ENCODE measurements at places on chromosomes 1 and 21. TPM values are rescaled to one million over a fixed set of nuclear protein-coding genes. Genes with fewer than 3 reads are reported as not detected.

WDR26 gene
- 81.7 TPM for total RNA-seq

ADAMTS1 gene
- total RNA-seq = 17.8 TPM

TMEM53 gene
- 7.2 TPM for total RNA-seq

ZBED6 gene
- total RNA-seq = 13.1 TPM

TMEM269 gene
- total RNA-seq = 0.44 TPM

C21orf58 gene
- 19.1 TPM for total RNA-seq

SLC45A1 gene
- total RNA-seq = 0.63 TPM

LCE3D gene
- total RNA-seq = not detected

CFAP107 gene
- not detected for total RNA-seq

KCNT2 gene
- total RNA-seq = 8.4 TPM

PRRX1 gene
- total RNA-seq = not detected

DNA sequence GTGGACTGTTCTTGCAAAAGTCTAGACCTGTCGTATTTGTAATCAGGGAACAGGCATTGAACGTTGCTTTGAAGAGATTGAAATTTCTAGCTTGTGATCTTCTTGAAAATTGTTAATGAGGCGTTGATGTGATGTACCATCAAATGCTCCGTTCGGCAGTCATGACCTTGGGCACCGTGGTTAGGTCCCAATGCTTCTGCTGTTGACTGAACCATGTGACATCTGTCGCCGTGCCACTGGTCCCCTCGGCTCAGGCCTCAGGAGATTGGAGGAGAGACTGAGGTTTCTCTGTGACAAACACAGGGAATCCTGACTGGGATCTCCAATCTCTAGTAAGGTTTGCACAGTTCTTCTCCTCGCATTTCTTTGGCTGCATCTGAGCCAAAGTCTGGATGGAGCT is 18.1 kb upstream of the KCNAB2 start:
- no peak overlapping the region for H3K4me3 ChIP-seq
- peaks cover 2% of the 10 kb centered on the region for H3K4me1 ChIP-seq
- no peaks in the 10 kb centered on the region for H3K27me3 ChIP-seq
- no peaks in the 10 kb centered on the region for H3K36me3 ChIP-seq

GRCh38 chr1:168227620-168228019 is 1.8 kb downstream of the SFT2D2 start:
- H3K4me1 ChIP-seq = no peaks in the 10 kb centered on the region
- H3K4me3 ChIP-seq = peak overlapping the region; percentile 84
- H3K27me3 ChIP-seq = peaks cover 2% of the 10 kb centered on the region
- peaks cover 16% of the 10 kb centered on the region for H3K36me3 ChIP-seq
- DNase-seq = no peak

- H3K4me1 ChIP-seq = no peaks in the 10 kb centered on the region
- no peaks in the 10 kb centered on the region for H3K27me3 ChIP-seq
- H3K4me3 ChIP-seq = no peak overlapping the region
- no peaks in the 10 kb centered on the region for H3K36me3 ChIP-seq
- no peak overlapping the region for H3K27ac ChIP-seq
These were observed 9.6 kb downstream of the GSTM2 start for GRCh38 chr1:109677459-109677858.

GRCh38 chr1:209354111-209354839 is 229.2 kb upstream of the CAMK1G start:
- no peak overlapping the region for H3K27ac ChIP-seq
- DNase-seq = peak; percentile 91
- no peak overlapping the region for H3K4me3 ChIP-seq
- no peaks in the 10 kb centered on the region for H3K27me3 ChIP-seq
- no peaks in the 10 kb centered on the region for H3K36me3 ChIP-seq

DNA sequence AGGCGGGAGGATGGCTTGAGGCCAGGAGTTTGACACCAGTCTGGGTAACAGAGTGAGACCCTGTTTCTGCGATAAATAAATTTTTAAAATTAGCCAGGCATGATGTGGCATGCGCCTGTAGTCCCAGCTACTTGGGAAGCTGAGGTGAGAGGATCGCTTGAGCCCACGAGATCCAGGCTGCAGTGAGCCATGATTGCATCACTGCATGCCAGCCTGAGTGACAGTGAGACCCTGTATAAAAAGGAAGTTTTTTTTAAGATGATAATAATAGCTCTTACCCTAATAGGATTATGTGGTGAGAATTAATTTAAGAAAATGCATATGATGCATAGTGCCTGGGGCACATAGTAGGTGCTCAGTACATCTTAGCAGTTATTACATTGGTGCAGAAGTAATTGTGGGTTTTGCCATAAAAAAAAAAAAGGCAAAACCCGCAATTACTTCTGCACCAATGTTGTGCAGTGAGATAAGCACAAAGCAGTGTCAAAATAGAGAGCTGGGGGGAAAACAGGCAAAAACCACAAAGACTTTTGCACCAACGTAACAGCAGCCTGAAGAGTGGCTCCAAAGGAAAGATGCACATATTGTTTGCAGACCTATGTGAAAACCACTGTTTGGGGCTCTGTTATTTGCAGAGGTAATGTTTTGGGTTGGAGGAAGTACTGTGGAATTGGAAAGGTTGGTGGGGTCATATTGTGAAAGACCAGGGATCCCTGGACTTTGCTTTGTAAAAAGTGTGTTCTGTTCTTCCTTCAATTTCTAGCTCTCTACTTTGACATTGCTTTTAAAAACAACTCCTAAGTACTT is 72.4 kb downstream of the PLXNA2 start:
- H3K36me3 ChIP-seq = no peaks in the 10 kb centered on the region
- H3K4me3 ChIP-seq = no peak overlapping the region
- H3K4me1 ChIP-seq = peaks cover under 1% of the 10 kb centered on the region
- H3K27me3 ChIP-seq = no peaks in the 10 kb centered on the region
- no peak for DNase-seq
- H3K27ac ChIP-seq = no peak overlapping the region

DNA sequence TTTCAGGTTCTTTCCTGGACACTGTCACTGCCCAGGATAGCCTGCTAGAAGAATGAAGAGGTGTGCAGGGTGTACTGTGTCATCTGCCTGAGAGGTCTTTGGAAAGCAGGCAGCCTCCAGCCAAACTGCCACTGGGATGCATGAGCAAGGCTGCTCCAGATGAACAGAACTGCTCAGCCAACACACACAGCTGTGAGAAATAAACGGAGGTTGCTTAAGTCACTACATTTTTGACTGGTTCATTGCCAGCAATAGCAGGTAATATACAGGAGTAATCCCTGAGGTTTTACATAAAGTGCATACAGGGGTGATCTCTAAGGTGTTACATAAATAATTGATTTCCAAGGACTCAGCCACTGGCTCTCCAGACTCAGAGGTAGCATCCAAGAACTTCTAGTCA is 516.9 kb downstream of the BRINP3 start:
- no peak for DNase-seq
- H3K27me3 ChIP-seq = no peaks in the 10 kb centered on the region
- no peaks in the 10 kb centered on the region for H3K36me3 ChIP-seq

GRCh38 chr1:69862906-69863305 is 295.2 kb downstream of the LRRC7 start:
- DNase-seq = no peak
- no peak overlapping the region for H3K27ac ChIP-seq
- H3K36me3 ChIP-seq = no peaks in the 10 kb centered on the region
- H3K4me3 ChIP-seq = no peak overlapping the region
- H3K27me3 ChIP-seq = no peaks in the 10 kb centered on the region

DNA sequence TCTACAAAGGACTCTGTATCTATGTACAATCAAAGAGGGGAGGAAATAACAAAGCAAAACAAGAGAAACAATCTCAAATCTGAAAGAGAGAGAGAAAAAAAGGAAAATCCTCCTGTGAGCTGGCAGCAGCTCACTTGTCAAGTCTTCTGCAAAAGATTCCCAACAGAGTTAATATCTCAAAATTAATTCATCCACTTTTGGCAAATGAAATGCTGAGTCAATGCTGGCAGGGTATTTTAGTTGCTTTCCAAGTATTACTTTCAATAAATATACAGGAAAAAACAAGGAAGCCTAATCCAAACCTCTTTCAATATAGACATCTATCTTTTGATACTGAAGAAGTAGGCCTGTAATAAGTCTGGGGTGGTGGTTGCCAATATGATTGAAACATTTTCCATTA is 613.9 kb upstream of the NEGR1 start:
- no peak overlapping the region for H3K4me3 ChIP-seq
- H3K4me1 ChIP-seq = no peaks in the 10 kb centered on the region
- H3K27ac ChIP-seq = no peak overlapping the region
- DNase-seq = no peak

GRCh38 chr1:178609015-178609414 is 96.1 kb downstream of the TEX35 start:
- DNase-seq = no peak
- no peaks in the 10 kb centered on the region for H3K36me3 ChIP-seq
- no peaks in the 10 kb centered on the region for H3K27me3 ChIP-seq
- H3K4me1 ChIP-seq = no peaks in the 10 kb centered on the region
- H3K4me3 ChIP-seq = no peak overlapping the region

- no peak for DNase-seq
- no peak overlapping the region for H3K4me3 ChIP-seq
- H3K4me1 ChIP-seq = no peaks in the 10 kb centered on the region
- no peaks in the 10 kb centered on the region for H3K36me3 ChIP-seq
- H3K27ac ChIP-seq = no peak overlapping the region
These were observed 85.3 kb downstream of the SPAG17 start for GRCh38 chr1:118099686-118100085.

- H3K36me3 ChIP-seq = no peaks in the 10 kb centered on the region
- H3K4me1 ChIP-seq = no peaks in the 10 kb centered on the region
These were observed 4.0 kb downstream of the ADARB1 start for GRCh38 chr21:45078371-45078770.

DNA sequence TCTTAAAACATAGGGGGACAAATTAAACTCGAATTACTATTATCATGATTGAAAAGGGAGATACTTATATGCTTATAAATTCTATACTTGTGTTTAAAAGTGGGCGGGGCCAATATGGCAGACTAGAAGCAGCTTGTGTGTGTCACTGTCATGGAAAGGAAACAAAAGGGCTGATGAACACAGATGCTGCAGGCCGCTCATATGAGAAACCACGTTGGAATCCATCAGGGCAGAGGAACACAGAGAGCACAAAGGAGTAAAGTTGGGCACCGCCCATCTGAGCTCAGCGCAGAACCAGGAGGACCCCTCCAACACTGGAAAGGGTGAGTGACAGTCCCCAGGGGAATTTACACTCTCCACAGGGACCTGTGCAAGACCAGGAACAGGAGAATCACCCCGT is 107.0 kb downstream of the SLC5A9 start:
- peaks cover 33% of the 10 kb centered on the region for H3K36me3 ChIP-seq
- H3K4me3 ChIP-seq = no peak overlapping the region
- H3K27me3 ChIP-seq = no peaks in the 10 kb centered on the region
- no peaks in the 10 kb centered on the region for H3K4me1 ChIP-seq
- H3K27ac ChIP-seq = no peak overlapping the region
- no peak for DNase-seq

- no peak for DNase-seq
- H3K4me1 ChIP-seq = 0 out of 2 replicates have a peak, but pooled peaks cover 2% of the 10 kb centered on the region
- H3K36me3 ChIP-seq = no peaks in the 10 kb centered on the region
- no peak overlapping the region for H3K27ac ChIP-seq
These were observed 5.4 kb downstream of the CDKN2C start for GRCh38 chr1:50975436-50975835.

DNA sequence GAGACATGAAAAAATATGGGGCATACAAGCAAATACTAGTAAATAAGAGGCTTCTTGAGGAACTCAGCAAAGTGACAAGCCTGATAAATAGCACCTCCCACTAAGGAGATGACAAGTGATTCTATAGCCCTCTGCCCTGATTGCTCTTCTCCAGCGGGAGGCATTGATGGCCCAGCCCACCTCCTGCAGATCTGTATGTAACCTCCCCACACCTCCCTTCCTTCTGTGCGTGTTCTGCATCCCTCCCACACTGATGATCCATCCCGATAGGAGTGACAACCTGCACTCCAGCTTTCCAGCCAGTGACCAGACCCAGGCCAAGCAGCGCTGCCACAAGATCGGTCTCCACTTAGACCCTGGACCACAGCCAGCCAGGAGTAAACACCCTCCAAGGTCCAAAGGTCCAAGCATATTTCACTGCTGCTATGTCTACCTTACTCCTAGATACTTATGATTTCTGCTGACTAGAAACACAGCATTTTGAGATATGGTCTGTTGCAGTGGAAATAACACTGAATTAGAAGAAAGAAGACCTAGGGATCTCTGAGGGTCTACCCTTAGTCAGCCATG is 176.1 kb downstream of the BRINP2 start:
- H3K36me3 ChIP-seq = no peaks in the 10 kb centered on the region
- H3K4me3 ChIP-seq = no peak overlapping the region
- H3K27ac ChIP-seq = no peak overlapping the region
- DNase-seq = no peak
- peaks cover 4% of the 10 kb centered on the region for H3K4me1 ChIP-seq
- H3K27me3 ChIP-seq = no peaks in the 10 kb centered on the region

DNA sequence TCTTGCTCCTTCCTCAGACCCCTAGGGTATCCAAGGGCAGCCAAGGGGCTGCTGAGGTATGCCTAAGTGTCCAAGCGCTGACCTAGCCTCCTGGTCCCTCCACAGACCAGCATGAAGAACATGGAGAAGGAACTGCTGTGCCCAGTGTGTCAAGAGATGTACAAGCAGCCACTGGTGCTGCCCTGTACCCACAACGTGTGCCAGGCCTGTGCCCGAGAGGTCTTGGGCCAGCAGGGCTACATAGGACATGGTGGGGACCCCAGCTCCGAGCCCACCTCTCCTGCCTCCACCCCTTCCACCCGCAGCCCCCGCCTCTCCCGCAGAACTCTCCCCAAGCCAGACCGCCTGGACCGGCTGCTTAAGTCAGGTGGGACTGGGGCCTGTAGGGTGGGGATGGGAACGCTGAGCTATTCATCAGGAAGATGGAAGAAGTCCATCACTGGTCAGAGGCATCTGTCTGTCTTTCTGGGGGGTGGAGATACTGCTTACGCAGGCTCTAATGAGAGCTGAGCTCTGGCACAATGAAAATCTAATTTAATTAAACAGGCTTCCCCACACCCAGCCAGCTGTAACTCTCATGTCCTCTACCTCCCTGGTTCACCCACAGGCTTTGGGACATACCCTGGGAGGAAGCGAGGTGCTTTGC is 1.8 kb downstream of the TRIM46 start:
- H3K27me3 ChIP-seq = no peaks in the 10 kb centered on the region
- H3K4me3 ChIP-seq = peak overlapping the region; percentile 97
- peaks cover 42% of the 10 kb centered on the region for H3K36me3 ChIP-seq
- no peaks in the 10 kb centered on the region for H3K4me1 ChIP-seq
- DNase-seq = peak; percentile 24
- no peak overlapping the region for H3K27ac ChIP-seq

DNA sequence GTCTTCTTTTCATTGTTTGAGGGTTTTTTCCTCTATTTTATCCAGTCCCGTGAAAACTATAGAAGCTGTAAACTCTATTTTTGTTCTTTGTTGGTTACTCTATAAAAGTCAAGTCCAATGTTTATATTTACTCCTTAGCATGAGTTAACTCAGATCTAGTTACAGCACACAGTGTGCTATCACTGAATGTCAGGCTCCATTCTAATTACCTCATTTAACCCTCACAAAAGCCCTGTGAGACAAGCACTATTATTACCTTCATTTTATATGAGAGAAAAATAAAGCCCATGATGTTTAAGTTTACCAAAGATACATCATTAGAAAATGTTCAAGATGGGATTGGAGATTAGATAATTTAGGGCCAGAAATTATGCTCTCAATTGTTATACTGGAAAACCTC is 251.4 kb upstream of the SNX7 start:
- H3K4me1 ChIP-seq = no peaks in the 10 kb centered on the region
- no peak overlapping the region for H3K4me3 ChIP-seq
- DNase-seq = no peak
- no peaks in the 10 kb centered on the region for H3K27me3 ChIP-seq

GRCh38 chr1:11012260-11013159 is at the start of gene TARDBP:
TARDBP (plus strand) TSS chr1:11012654; CDS start chr1:11013728, 1,074 bp downstream.
- H3K27ac ChIP-seq = peak within 1 kb of the TSS; percentile 69
- peak within 1 kb of the TSS; percentile 83 for H3K4me3 ChIP-seq
- H3K27me3 ChIP-seq = no peaks in the 10 kb centered on the region

- no peaks in the 10 kb centered on the region for H3K27me3 ChIP-seq
- H3K27ac ChIP-seq = no peak overlapping the region
- no peak for DNase-seq
- no peaks in the 10 kb centered on the region for H3K4me1 ChIP-seq
These were observed 18.1 kb upstream of the SLC26A9 start for GRCh38 chr1:205961405-205961804.

Data from H9 (cell line).